ENCODE measurements at places on chromosomes 6 and 20. TPM values are rescaled to one million over a fixed set of nuclear protein-coding genes. Genes with fewer than 3 reads are reported as not detected.

DNA sequence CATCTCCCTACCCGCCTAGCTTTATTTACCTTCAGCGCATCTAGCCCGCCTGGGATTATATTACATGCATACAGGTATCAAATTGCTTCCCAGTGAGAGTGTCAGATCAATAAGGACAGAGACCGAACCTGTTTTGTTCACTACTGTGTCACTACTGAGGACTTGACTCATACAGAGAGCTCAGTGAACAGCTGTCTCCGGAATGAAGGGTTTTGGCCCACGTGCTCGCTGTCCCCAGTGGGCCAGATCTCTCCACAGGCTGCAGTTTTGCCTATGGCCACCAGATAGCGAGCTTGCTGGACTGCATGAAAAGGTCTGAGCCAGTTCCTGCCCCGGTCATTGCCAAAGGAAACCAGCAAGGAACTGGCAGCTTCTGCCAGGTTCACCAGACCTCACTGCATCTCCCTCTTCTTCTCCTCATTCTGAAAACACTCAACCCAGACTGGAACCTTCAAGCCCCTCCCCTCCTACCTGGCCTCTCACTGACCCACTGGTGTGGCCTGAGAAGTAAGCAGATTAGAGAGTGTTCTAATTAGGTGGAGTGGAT, 150.8 kb downstream of the ZMYND8 start:
- no peaks in the 10 kb centered on the region for H3K4me1 ChIP-seq
- no peaks in the 10 kb centered on the region for H3K27me3 ChIP-seq
- no peak overlapping the region for H3K27ac ChIP-seq
- H3K36me3 ChIP-seq: peaks cover under 1% of the 10 kb centered on the region
- no peak overlapping the region for H3K4me3 ChIP-seq
- peak; percentile 91 for DNase-seq

DNA sequence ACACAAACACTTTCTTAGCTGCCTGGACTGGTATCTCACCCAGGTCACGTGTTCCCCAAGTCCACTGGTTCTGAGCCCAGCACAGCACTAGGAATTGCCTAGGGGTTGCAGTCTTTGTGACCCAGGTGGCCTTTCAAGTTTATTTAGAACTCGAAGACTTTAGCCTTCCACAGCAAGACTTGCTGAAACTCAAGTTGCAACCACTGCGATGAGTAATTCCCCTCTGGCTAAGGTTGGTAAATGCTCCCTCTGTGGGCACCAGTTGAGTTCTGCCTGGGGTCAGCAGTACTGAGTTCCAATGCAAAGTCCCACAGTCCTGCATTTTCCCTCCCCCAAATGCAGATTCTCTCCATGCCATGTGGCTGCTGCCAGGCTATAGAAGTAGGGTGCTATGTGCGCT, 77.6 kb upstream of the MOCS1 start:
- no peak overlapping the region for H3K27ac ChIP-seq
- no peaks in the 10 kb centered on the region for H3K27me3 ChIP-seq
- H3K4me1 ChIP-seq: no peaks in the 10 kb centered on the region
- no peak for DNase-seq
- H3K4me3 ChIP-seq: no peak overlapping the region
- no peaks in the 10 kb centered on the region for H3K36me3 ChIP-seq

DNA sequence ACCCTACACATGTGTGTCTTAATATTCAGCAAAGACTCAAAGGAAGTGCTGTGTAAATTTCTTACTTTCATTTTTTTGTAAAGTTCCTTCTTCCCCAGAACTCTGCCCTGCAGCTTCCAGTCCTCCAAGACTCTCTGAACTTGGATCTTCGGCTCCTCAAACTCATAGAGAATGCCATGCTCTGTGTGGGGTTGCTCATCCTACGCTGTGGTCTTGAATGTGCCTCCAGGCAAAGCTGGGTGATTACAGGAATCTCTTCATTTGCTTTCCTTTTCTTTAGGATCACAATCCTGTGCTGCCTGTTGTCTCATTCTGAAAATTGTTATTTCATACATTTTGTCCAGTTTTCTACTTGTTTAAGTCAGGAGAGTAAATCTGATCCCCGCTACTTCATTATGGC, 14.5 kb upstream of the CDC5L start:
- no peaks in the 10 kb centered on the region for H3K27me3 ChIP-seq
- H3K4me3 ChIP-seq: no peak overlapping the region
- no peaks in the 10 kb centered on the region for H3K36me3 ChIP-seq
- no peak overlapping the region for H3K27ac ChIP-seq

DNA sequence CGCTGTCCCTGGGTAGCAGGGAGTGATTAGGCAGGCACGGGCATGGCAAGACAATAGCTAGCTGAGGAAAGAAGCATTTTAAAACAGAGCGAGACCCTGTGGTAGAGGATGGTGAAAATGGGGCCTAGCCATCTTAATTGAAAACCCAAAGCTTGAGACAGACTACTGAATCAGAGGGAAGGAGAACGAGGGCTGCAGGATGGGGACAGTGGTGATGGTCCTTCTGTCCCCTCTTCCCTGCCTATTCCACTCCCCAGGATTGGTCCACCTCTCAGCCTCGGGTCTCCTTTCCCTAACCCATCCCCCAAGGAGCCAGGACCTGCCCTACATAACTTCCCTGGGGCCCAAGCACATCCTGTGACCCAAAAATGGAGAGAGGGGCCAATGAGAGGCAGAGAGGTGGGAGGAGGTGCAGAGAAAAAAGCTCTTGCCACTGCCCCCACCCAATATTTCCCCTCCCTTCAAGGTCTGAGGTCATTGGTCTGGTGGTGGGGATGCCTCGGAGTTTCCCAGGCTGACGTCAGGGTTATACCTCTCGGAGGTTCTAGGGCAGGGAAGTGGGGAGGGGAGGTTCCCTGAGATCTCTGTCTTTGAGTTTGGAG, 884 bp upstream of the CUTA start:
- peak overlapping the region; percentile 25 for H3K27ac ChIP-seq
- H3K4me1 ChIP-seq: no peaks in the 10 kb centered on the region
- no peaks in the 10 kb centered on the region for H3K36me3 ChIP-seq
- H3K27me3 ChIP-seq: no peaks in the 10 kb centered on the region

DNA sequence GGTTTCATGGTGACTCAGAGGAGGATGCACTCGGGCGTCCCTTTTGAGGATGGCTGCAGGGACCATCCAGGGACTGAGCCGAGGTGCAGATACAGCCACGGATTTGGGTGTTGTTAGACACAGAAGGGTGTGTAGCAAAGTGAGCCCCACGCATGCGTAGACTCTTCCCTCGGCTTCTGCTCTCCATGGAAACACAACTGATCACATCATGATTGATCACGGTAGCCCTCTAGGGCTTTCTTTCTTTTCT, 606 bp upstream of the ULBP1 start:
- H3K27ac ChIP-seq: no peak overlapping the region
- no peaks in the 10 kb centered on the region for H3K36me3 ChIP-seq
- no peaks in the 10 kb centered on the region for H3K4me1 ChIP-seq
- no peak overlapping the region for H3K4me3 ChIP-seq
- H3K27me3 ChIP-seq: no peaks in the 10 kb centered on the region

Gene PROKR2
- total RNA-seq: not detected

Gene CAPN11
- total RNA-seq: 2.2 TPM

Data from aorta (tissue), 5 donors.